Caco-2 (cell line): ENCODE measurements at places on chromosomes 1 and 21.
A peak's percentile ranks its signal among the peaks of the same experiment; 100 is the strongest.

DNA sequence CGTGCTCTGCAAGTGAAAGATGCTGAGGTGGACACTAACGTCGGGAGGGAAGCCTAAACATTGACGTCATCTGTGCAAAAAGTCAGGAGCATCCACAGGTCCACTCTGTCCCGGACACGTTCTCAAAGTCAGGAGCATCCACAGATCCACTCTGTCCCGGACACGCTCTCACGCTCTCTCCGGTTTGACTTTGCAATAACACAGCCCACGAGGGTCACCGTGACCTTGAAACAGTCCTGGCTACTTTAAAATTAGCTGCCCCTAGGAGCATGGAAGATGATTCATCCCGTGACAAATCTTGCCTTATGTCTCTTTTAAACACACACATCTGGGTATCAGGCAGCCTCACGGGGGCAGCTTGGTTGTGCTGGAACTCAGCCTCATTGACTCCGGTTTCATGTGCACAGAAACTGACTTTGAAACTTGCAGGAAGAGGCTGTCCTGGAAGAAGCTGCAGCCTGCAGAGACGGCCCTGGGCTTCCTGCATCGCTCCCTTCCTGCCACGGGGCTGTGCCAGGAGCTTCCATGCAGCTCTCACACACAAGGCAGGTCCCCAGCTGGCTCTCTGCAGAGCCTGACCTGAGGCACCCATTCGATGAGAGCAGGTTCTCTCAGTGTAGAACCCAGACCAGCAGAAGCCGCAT lies 18.1 kb upstream of the COL18A1 start:
- no peak for DNase-seq

DNA sequence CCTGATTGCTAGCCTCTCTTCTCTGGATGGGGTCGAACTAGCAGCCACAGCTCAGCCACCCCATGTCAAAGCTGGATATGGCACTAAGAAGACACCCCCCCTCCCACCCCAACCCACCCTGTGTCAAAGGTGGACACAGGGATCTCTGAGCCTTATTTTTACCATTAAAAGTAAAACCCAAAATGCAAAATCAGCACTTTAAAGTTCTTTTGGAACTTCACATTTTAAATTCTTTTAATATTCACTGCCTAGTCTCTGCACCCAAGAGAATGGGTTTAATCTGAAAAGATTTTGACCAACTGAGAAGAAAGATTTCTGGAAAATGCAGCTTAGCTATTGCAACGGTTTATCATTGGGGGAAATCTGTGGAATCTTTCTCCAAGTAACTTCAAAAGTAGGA lies 167.6 kb downstream of the TGFBR3 start:
- no peak for DNase-seq

GRCh38 chr1:94614996-94615395 lies 73.4 kb upstream of the F3 start:
- DNase-seq, result no peak

- no peak for DNase-seq
These were observed 53.3 kb downstream of the SPEN start for GRCh38 chr1:15900662-15901279.

GRCh38 chr1:87252406-87252805 lies 76.3 kb upstream of the LMO4 start:
- no peak for DNase-seq

- no peak for DNase-seq
These were observed 16.8 kb upstream of the CNTN2 start for GRCh38 chr1:205026181-205026580.

- no peak for DNase-seq
These were observed 30.1 kb downstream of the TOMM20 start for GRCh38 chr1:235098547-235098946.

DNA sequence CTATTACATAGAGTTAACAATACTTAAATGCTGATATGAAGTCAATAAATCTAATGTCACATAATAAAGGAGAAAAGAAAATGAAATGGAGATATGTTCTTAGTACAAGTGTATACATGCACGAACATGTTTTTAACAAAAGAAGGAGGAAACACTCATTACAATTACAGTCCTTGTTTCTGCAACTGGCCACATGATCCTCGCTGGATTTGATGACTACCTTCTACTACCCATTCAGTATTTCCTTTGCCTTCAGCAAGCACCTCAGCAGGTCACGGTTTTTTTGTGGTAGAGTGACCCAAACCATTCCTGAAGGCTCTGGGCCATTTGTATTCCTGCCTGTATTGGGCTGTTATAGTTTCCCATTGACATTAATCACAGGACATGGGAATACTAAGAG lies 172.8 kb upstream of the CXADR start:
- no peak for DNase-seq

GRCh38 chr1:145898756-145899155 lies 11.1 kb downstream of the ITGA10 start:
- no peak for DNase-seq

GRCh38 chr1:180117764-180118116 lies 36.9 kb upstream of the QSOX1 start:
- no peak for DNase-seq

DNA sequence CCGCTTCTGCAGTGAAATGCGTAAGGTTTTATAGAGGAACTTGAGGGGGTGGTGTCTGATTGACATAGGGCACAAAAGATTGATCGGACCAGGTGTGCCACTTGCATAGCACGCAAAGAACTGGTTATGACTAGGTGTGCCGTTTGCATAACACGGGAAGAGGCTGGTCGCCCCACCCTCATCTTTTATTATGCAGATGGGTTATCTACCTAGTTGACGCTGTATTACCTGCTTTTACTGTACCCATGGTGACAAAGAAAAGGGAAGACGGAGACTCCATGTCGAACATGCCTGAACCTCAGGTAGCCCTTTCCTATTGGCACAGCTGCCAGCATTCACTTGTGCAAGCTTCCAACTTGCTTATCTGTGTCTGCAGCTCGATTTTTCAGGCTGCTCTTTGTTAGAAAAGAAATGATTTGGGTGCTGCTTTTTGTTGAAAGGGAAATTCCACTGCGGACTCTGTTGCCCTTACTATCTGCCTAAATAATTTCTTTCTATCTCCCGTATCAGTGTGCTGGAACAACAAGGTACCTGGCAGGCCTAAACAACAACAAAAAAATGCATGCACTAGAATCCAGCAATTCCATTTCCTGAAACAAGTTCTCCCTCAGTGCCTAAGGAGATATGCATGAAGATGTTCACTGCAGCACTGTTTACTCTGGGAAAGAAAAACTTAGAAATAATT lies 194.4 kb upstream of the KAZN start:
- DNase-seq, result no peak

GRCh38 chr1:39562886-39563285 lies 13.7 kb downstream of the PABPC4 start:
- no peak for DNase-seq

GRCh38 chr1:210582205-210582970 lies 253.7 kb downstream of the HHAT start:
- DNase-seq, result no peak

- no peak for DNase-seq
These were observed 67.9 kb upstream of the ARID1A start for GRCh38 chr1:26627954-26628353.

DNA sequence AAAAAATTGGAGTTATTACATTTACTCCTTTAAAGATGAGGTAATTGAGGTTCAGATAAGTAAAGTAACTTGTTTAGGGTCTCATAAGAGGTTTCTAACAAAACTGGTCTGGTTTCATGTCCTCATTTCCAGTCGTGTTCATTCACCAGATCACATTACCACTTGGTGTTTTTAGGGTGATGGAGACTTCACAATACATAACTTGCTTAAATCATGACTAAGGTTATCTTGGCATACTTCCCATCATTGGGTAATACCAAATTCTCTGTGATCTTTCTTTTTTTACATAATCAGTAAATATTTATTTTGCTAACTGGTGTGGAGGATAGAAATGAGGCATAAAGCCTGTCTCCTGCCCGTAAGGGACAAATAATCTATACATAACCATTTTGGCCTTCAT lies 31.6 kb upstream of the RPTN start:
- no peak for DNase-seq

DNA sequence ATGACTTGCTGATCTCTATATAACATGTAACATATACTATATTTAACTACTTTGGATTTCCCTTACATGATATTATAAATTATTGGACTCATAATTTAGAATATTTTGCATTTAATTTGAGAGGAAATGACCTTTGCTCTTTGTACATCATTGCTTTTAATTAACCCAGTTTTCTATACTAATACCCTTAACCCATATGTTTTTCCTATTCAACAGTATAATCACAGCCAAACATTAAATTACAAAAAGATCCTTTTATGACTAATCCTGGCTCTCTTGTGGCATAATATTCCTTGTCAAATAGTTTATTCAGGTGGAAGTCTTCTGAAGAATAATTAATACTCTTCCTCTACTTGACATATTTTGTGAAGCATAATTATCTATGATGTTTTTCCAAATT lies 56.0 kb upstream of the GPR52 start:
- no peak for DNase-seq

GRCh38 chr1:115865704-115866380 lies 24.9 kb upstream of the NHLH2 start:
- no peak for DNase-seq

- DNase-seq, result peak; percentile 56
These were observed 29.4 kb downstream of the TMPRSS2 start for GRCh38 chr21:41478319-41479177.

DNA sequence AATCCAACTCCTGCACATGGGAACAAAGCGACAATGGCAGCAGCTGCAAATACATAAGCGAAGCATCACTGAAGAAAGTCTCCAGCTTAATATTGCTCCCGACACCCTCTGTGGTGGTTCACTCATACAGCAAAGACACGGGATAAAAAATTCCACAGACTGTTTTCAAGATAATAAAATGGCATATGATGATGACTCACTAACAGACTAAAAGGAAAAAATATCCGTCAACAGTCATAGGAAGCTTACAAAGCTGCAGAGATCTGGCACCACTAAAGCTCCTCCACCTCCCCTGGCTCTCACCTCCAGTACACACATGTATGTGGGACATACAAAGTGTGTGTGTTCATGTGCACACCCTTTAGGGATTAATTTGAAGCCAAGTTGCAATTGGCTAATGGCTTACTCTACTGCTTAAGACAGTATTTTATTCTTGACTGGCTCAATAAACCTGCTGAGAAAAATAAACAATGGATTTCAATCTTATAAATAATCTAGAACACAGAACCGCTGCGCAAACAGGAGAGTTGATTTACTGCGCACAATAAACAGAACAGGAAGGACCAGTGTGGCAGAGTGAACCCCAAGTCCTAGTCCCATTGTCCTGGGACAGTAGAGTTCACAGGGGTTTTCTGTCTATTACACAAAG lies 94.4 kb downstream of the SLC45A1 start:
- no peak for DNase-seq

DNA sequence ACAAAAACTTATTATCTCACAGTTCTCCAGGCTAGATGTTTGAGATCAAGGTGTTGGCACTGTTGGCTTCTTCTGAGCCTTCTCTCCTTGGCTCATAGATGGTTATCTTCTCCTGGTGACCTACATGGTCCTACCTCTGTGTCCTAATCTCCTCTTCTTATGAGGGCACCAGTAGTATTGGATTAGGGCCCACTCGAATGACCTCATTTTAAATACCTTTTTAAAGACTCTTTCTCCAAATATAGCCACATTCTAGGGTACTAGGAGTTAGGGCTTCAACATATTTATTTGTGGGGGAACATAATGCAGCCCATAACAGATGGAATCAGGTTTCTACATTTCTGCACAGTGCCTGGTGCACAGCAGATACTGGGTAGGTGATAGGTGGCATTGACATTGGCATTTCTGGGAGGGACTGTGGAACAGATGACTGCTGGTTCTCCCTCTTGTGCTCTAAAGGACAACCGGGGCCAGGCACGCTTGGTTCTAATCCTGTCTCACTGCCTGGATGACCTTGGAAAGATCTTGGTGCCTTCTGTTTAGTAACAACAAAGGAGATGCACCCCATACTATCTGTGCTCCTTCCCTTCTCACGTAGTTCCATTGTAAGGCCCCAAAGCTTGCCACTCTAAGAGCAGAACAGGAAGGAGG lies 140.3 kb downstream of the PLPP3 start:
- no peak for DNase-seq

GRCh38 chr1:41109310-41110197 lies 88.0 kb upstream of the SLFNL1 start:
- DNase-seq, result peak; percentile 39

DNA sequence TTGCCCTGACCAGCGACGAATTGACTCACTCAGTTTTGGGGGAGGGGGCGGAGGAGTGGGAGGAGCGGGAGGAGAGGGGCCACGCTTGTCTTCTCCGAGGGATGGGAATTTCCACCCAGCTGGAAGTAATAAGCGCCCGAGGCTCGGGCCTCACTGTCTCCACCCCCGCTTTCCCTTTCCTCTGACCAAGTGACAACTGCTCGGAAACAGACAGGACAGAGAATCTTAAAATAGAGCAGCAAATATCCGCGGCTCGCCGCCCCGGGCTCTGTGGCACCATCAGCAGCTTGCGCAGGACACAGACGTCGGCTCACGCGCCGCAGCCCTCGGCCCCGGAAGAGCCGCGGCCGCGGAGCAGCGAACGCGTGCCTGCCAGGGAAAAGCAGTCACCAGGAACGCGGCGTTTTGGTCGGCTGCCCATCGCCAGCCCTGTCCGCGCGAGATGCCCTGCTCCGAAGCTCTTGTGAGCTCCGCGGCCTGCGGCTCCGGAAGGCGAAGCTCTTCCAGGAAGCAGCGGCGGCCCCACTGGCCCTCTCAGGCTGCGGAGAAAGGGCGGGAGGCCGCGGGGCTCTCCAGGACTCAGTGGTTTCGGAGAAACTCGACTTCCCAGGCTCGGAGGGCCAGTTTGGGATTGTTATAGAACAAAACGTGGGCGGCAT lies 10.7 kb upstream of the RGS16 start:
- DNase-seq, result peak; percentile 51

- DNase-seq, result no peak
These were observed at the start of gene CSF3R for GRCh38 chr1:36482724-36483388. Gene CSF3R, minus strand, starts transcription at chr1:36482913. Its CDS starts 3,417 bp downstream, at chr1:36479496.

DNA sequence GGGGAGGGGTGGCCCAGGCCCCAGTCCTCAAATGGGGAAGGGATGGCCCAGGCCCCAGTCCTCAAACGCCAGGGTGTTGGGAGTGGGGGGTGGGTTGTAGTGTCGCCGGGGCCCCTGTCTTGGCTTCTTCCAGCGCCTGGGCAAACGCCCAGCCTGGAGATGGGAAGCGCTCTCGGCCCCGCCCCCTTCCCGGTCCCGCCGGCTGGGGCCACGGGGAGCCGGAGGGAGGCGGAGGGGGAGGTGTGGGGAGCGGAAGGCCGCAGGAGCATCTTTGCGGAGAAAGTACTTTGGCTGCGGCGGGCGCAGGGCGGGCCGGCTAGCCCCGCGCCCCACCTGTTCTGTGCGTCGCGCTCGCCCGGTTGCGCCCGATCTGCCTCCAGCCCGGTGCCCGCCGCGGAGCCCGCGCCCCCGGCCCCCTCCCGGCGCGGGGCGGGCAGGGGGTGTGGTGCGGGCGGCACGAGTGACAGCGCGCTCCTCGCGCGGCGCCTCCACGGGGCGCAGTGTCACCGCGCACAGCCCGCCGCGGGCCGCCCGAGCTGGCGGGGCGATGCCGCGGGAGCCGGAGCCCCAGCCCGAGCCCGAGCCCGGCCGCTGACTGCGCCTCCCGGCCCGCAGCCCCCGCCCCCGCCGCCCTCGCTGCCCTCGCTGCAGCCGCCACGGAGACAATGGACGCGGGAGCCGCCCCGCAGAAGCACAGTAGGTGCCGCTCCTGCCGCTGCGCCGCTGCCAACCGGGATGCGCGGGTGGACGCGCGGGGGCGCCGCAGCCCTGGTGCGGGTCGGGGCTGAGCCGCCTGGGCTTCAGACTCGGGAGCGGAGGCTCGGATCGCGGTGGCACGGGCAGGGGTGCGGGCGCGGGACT lies 31.1 kb upstream of the PEX10 start:
- DNase-seq, result no peak
